CD4-positive, alpha-beta T cell treated with Interleukin-2 at 100 ng/mL for 4 hours (primary cell): ENCODE measurements at places on chromosomes 4 and X.

- no peak for DNase-seq
Observed at GRCh38 chr4:37463033-37463856, 218.7 kb downstream of the NWD2 start.

- no peak for DNase-seq
Observed at GRCh38 chrX:8403988-8404387, 60.6 kb upstream of the VCX3B start.

GRCh38 chrX:55546956-55547355 lies 57.3 kb upstream of the USP51 start:
- no peak for DNase-seq

GRCh38 chr4:74946196-74946595 lies 13.3 kb downstream of the PARM1 start:
- no peak for DNase-seq

DNA sequence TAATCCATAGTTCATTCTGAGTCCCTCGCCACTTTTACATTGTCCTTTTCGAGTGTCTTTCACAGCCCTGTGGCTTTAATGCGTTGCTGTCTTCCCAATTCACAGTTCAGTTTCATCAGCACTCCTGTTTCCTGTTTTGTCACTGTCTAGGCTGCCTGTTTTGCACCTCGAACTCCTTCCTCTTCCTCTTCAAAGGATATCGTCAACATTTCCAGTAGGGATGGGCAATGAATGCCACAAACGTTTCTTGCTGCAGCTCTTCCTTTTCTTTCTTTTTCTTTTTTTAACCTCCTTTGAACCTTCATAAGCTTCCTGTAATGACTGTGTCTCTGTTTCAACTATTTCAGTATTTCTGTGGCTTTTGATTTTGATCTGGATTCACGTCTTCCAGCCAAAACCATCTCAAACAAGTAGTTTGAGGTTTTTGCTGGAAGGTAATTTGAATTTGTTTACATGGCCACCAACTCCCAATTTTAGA lies 105.4 kb downstream of the ANXA3 start:
- DNase-seq = peak; percentile 20

DNA sequence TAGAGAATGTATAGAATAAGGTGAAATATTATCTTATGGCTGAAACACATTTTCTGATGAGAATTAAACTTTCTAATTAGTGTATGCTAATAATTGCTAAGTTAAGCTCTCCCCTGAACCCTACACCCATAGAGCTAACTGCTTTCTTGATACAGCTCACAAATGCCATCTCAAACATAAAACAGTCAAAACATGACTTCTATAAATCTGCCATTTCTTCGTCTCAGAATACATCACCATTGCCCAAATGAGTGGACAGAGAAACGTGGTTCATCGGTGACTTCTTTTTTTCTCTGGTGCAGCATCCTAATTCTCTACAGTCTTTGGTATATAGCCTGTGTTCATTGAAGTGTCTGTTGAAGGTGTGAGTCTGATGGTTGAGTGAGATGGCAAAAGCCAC lies 554.6 kb downstream of the NLGN4X start:
- DNase-seq = no peak

GRCh38 chr4:113445286-113445685 lies 316.3 kb downstream of the CAMK2D start:
- DNase-seq = no peak

DNA sequence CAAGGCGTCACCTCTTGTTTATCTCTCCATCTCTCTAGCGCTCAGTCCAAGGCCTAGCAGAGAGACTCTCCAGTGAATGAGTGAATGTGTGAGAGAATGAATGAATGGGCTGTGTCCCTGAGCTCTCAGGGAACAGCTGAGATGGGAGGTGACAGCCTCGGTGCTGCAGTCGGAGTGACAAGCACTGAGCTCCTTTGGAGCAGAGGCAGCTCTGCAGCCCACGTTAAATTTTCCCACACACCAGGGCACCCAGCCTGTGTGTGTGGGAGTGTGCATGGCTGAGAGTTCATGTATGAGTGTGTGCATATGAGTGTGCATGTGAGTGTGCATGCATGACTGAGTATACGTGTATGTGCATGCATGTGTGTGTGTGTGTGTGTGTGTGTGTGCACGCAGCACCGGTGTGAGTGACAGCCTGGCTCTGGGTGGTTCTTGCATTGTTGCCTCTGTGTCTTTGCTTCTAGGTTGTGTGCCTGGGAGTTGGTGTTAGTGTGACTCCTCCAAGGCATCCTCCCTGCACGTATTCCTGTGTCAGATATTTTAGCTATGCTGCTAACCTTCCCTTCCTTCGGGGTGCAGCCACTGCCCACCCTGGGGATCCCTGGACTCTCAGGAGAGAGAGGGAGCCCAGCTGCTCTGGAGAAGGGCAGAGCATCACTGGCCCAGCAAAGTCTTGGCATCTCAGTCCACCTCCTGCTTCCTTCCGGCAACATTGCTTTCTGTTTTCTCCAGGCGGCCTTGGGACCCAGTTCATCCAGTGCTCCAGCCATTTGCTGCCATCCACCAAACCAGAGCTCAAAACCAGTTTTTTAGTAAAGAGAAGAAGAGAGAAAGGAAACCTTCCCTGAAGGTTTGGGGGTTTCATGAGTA lies 98.6 kb downstream of the PPP2R2C start:
- DNase-seq = no peak

- DNase-seq = no peak
Observed at GRCh38 chrX:96837808-96838207, 45.9 kb upstream of the RPA4 start.

DNA sequence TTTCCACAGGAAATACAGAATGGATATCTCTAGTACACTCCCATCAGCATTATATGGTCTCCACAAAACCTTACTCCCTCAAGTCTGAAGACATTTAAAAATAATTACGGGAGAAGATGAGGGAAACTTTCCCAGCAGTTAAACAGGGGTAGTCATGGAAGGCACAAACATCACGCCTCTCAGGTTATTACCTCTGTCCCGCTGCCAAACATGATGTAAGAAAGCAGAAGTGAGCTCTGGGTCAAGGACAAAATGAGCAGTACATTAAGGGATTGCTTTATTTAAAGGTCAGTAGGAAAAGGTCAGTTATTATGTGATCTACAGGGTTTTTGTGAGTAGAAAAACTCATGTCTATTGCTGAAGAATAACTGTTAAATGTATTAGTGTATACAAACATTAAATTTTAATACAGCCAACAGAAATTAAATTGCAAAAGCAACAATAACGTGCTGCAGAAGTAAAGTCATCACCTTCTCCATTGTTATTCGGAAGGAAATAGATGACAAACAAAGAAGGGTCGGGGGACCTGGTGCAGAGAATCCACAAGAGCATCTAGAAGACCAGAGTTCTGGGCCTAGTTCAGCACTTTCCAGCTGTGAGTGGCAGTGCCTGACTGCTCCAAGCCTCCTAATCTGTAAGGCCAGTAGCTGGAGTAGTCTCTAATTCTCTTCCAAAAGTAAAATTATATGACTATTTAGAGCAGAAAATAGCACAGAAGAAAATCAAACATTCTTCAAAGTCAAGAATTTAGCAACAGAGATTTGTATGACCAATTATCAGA lies 171.2 kb downstream of the PPP3CA start:
- DNase-seq = no peak

DNA sequence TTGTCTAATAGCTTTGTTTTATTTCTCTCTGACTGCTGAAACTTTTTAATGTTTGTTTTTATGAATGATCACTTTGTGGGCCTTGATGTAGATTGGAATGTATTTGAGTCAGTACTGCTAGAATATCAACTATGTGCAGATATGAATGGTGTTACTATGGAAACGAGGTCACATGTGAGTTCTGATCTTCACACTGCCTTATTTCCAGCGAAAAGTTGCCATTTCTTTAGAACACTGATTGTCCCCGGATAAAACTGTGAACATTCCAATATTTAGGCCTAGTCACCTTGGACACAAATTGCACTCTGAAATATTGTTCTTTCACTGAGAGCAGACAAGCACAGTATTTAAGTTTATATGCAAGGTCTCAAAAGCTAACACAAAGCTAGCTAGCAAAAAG lies 27.2 kb upstream of the MAGED1 start:
- no peak for DNase-seq

DNA sequence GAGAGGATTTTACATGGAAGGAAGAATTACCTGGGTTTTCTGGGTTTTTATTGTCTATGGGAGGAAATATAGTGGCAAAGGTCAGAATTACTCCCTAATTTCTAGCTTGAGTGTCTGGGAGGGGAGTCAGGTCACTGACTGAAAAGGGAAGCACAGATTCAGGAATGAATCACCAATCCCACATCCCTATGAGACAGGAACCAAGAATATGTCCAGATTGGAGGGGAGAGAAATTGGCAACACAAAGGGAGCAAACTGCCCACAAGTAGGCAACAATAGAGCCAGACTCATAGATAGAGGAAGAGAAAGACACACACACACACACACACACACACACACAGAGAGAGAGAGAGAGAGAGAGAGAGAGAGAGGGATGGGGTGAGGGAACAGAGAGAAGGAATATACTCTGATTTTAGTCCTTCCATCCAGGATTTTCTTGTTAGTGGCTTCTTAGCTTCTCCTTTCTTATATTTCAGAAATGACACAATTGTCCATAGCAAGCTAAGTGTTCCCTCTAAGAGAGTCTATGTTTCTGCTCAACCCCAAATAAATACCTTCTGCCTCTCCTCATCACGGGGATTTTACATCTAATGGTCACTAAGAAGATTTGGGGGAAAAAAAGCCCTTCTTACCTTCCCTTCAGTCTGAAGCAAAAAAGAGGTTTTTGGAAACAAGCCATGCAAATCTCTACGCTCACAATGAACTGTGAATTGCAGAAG lies 12.0 kb downstream of the P2RY10 start:
- DNase-seq = no peak

DNA sequence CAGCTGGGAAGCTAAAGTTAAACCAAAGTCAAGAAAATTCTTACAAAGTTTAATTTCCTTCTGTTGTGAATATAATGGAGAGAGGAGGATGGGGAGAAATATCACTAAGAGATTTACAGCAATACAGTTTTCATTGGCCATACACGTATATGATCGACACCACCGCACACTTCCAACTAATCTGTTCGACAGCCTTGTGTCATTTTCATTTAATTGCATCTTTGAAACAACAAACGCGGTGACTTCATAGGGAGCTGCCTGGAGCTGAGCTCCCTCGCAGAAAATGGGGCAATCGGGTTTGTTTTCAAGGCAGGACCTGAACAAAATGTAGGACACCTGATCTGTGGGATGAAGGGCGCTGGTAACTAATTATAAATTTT lies 1.3 kb downstream of the PTPN13 start:
- DNase-seq = no peak

- DNase-seq = no peak
Observed at GRCh38 chr4:33974270-33974669, 2270.0 kb downstream of the ARAP2 start.

DNA sequence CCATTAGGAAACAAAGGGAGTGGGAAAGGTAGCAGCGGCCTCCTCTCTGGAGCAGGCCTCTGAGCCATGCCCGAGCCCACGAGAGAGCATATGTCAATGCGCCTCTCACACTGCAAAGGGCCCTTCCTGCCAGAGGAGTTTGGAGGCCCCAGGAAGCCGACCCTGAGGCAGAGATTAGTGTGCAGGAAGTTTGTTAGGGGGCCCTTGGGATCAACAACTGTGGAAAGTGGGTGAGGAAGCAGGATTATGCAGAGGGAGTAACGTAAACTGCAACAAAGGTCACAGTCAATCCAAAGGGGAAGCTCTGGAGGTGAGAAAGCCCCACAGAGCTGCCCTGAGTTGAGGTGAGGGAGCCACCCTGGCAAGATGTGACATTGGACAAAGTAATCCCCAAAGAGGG lies 17.4 kb downstream of the RTL5 start:
- DNase-seq = no peak

GRCh38 chr4:7777871-7778509 lies 161.7 kb downstream of the AFAP1 start:
- no peak for DNase-seq

GRCh38 chr4:101198682-101199339 lies 148.5 kb downstream of the PPP3CA start:
- no peak for DNase-seq

- DNase-seq = no peak
Observed at GRCh38 chrX:110172215-110172614, 145.7 kb downstream of the AMMECR1 start.

- DNase-seq = no peak
Observed at GRCh38 chr4:41202820-41203568, 11.3 kb downstream of the APBB2 start.

GRCh38 chr4:154317201-154317999 lies 174.2 kb downstream of the DCHS2 start:
- no peak for DNase-seq

GRCh38 chr4:185969657-185970056 lies 99.3 kb upstream of the TLR3 start:
- no peak for DNase-seq

GRCh38 chr4:47510506-47511143 lies 25.6 kb downstream of the ATP10D start:
- DNase-seq = peak; percentile 9

DNA sequence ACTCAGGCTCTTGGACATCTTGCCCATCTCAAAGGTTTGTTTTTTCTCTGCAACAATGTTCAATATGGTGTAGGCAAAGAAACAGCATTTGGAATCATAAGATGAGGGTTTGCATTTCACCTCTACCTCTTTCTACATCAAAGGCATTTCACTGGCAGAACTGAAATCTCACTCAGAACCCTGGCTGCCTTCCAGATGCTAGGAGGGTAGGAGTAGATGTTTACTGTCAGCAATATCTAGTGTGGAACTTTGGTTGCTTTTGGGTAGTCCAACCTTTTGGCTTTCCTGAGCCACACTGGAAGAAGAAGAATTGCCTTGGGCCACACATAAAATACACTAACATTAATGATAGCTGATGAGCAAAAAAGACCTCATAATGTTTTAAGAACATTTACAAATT lies 297.0 kb upstream of the KLF3 start:
- DNase-seq = no peak

GRCh38 chr4:3220476-3221183 lies 28.3 kb upstream of the MSANTD1 start:
- DNase-seq = peak; percentile 28

- no peak for DNase-seq
Observed at GRCh38 chr4:21457086-21457840, 491.3 kb downstream of the KCNIP4 start.

GRCh38 chr4:114156371-114156770 lies 176.9 kb upstream of the ARSJ start:
- DNase-seq = no peak

DNA sequence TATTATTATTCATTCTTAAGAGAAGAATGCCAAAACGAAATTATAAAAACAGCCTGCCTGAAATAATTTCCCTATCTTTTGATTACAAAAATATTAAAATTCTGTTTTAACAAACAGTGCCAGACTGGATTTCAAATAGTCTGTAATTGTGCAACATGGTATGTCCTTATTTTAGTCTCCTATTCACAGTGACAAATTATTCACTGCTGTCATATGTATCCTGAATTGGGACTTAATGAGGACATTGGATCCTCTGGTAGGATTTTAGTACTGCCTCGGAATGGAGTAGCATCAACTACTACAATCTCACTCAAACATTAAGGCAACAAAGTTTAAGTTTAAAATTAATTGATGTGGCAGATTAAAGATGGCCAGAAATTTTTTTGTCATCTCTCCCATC lies 97.6 kb downstream of the CASK start:
- no peak for DNase-seq
